ENCODE measurements at places on chromosomes 7 and 10.

- no peak for DNase-seq
These were observed 343.7 kb upstream of the GALNT17 start for GRCh38 chr7:70788276-70788675.

DNA sequence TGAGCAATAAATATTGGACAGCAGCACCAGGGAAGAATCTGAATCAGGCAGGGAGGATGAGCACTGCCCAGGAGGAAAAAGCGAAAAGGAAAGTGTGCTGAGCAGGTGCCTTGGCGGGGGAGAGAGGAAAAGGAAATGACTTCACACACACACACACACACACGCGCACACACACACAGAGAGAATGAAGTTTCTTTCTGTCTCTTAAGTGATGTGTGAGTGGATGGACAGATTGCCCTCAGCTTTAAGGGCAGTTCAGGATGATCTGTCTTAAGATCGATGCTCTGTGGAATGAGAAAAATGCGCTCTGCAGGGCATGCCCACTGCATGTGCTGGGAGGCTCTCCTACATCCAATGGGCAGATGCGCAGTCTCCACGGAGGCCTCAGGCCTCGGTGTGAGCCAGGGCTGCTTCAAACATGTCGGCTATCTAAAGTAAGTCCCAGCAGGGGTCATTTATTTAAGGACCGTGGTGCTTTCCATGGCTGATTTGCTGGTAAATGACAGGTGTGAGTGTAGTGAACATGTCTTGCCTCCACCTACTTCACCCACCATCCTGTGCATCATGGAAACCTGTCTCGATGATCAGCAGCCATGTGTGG is 2.5 kb upstream of the ACBD5 start:
- DNase-seq = peak; percentile 30

DNA sequence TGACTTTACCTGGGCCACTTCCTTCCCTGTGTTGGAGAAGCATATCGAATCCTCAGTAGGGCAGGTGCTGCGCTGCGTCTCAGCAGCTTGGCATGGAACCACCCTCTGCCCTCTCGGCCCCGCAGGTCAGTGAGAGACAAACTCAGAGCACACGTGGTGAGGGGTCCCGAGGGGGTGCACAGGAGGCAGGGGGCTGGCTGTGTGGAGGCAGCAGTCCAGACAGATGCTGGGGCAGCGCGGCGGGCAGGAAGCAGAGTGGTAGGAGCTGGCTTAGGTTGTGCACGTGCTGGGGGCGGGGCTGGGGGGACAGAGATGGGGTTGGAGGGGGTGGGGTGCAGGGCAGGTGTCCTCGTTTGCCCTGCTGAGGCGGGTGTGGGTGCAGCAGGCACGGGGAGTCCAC is 33.1 kb downstream of the NUB1 start:
- no peak for DNase-seq

DNA sequence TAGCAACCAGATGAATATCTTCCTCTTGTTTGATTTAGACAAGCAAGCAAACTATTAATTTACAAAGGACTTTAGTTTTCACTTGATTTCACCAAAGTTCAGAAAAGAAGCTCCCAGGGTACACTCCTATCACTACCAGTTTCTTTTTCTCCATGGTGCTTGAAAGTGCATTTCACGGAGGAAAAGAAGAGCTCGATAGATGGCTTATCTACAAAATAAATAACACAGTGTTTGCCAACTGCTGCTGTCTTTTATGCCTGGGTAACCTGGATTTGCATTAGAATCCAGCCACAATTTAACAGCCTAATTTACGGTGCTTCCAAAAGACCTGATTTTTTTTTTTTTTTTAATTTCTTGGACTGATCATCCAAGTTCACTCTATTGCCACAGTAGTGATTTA is 275.7 kb downstream of the GPR37 start:
- peak; percentile 23 for DNase-seq

- DNase-seq = no peak
These were observed 3.6 kb upstream of the PTTG1IP2 start for GRCh38 chr7:90465816-90466215.

GRCh38 chr10:112360308-112361270 is 13.3 kb upstream of the ACSL5 start:
- DNase-seq = no peak

GRCh38 chr7:139853506-139854123 is 24.6 kb downstream of the TBXAS1 start:
- DNase-seq = no peak

DNA sequence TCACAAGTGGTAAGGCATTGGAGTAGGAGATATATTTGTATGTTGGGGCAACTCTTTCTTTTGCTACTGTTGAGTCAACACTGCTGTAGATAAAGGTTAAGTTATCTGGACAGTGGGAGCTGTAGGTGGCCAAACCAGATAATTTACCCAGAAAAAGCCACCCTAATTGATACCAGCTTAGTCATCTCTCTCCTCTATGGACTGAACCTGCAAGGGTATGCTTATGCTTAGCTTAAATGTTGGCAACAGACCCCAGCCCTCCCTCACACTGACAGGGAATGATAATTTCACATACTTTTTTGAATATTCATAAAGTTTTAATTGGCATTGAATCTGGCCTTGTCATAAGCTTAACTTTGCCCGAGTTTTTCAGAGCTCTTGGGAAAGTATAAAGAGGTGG is 66.3 kb downstream of the CREB5 start:
- no peak for DNase-seq

DNA sequence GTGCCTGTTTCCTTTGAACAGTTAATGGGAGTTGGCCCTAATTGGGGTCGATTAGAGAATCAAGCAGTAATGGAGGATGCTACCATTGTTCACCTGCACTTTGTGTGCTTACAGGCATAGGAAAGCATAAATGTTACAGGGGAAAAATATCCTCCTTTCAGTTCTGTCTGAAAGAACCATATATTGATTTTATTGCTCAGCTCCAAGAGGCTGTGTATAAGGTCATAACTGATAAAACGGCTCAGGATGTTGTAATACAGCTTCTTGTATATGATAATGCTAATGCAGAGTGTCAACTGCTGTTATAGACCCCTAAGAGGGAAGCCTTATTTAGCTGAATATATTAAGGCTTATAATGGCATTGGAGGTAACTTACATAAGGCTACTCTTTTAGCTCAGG is 32.9 kb upstream of the AKR1C2 start:
- no peak for DNase-seq

DNA sequence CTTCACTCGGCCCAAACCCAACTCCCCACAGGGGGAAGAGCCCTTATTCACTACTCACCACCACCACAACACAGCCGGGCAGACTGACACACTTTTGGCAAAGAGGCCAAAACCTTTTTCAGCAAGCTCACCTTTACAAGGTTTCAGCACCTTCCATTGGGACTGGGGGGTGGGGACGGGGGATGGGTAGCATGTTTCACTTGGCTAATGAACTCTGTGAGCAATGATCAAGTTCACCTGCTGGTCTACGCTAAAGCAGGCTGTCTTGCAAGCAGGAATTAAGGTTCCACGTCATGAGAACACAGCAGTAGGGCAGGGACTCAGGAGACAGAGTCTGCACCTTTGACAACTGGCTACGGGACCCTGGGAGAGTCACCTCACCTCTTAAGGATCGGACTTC is 7.0 kb downstream of the FAM53B start:
- DNase-seq = no peak

GRCh38 chr10:35336921-35337823 is 863 bp downstream of the CCNY start:
- DNase-seq = no peak

DNA sequence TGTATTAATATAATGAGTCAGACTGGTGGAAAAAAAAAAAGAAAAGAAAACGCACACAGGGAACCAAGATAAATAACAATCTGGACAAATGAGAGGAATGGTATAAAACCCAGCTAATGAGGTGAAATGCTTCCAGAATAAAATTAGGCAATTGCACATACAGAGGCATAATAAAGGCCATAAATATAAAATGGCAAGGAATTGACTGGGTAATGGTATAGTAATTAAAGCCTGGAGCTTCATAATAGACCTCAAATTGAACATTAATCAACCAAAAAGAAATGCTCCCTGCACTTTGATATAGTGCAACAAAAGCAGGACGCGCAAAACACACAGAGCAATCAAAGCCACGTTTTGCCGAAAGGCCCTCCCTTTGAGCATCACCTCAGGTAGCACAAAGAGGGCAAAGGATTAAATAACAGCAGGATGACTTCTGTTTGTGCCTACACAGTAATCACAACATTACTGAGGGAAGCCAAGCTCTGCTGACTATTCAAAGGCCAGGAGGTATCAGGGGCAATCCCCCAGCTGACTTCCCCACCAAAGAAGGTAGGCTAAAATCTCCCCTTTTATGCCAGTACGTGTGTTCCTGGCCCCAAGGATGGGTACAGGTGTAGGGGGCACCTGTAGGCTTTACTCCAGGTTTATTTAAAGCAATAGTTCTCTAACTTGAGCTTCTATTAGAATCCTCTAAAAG is 343.7 kb downstream of the ELMO1 start:
- no peak for DNase-seq

DNA sequence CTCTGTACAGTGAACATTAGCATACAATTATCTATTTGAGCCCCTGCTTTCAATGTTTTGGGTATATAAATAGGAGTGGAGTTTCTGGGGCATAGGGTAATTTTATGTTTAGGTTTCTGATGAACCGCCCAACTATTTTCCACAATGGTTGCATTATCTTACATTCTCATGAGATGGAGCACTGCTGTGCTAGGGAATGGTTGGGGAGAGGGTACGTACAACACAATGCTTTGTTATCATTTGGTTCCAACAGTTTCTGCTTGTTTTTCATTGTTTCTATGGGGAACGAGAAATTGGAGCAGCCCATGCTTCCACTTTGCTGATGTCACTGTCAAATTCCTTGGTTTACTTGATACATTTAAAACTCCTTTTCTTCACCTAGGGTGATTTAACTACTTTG is 1115.3 kb downstream of the REEP3 start:
- no peak for DNase-seq
